OCI-LY7 (cell line): ENCODE measurements at places on chromosomes 6 and 20.

- no peak for DNase-seq
Observed at GRCh38 chr6:163766936-163767335, 352.4 kb downstream of the QKI start.

- DNase-seq, result no peak
Observed at GRCh38 chr6:36633370-36633769, 39.2 kb downstream of the SRSF3 start.

- DNase-seq, result no peak
Observed at GRCh38 chr20:63254606-63255384, 532 bp upstream of the NKAIN4 start.

- peak; percentile 28 for DNase-seq
Observed at GRCh38 chr20:62142252-62143080, 728 bp downstream of the PSMA7 start.

DNA sequence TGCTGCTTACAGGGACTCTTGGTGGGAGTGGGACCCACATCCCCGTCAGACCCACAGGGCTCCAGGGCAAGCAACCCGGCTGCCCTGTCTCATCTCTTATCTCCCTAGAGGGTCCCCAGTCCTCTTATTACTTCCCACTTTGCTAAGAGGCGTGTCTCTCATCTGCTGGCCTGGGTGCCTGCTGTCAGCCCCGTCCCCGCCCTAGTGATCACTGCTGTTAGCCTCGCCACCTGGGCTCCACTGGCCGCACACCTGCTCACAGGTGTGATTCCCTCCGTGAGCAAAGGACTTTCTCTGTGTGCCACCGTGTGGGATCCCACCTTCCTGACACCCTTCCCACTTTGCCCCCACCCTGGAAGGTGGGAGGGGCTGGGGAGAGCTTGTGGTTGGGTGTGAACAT, 57.6 kb downstream of the TCP11 start:
- no peak for DNase-seq

GRCh38 chr20:61811166-61811565, 254.5 kb downstream of the TAF4 start:
- no peak for DNase-seq

DNA sequence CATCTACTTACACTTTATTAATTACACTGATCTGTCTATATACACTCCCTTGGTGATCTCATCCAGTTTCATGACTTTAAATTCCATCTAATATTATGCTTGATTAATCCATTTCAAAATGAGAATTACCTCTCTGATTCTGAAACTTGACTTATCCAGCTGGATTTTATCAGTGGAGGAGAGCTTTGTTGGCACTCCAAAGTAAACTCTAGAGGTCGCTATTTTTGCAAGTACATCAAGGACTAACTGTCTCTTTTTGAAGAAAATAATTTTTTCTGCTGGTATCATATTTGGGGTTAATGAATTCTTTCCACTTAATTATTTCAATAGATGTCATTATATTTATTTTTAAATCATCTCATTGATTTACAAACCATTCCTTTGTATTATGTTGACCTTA, 630.3 kb upstream of the MAN1A1 start:
- peak; percentile 34 for DNase-seq

DNA sequence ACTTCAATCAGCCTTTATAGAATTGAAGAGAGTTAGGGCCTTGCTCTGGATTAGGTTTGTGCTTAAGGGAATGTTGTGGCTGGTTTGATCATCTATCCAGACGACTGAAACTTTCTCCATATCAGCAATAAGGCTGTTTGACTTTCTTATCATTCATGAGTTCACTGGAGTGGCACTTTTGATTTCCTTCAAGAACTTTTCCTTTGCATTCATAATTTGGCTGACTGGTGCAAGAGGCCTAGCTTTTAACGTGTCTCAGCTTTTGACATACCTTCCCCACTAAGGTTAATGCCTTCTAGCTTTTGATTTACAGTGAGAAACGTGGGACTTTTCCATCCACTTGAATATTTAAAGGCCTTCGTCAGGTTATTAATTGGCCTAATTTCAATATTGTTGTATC, 461.8 kb downstream of the CDKAL1 start:
- DNase-seq, result no peak

DNA sequence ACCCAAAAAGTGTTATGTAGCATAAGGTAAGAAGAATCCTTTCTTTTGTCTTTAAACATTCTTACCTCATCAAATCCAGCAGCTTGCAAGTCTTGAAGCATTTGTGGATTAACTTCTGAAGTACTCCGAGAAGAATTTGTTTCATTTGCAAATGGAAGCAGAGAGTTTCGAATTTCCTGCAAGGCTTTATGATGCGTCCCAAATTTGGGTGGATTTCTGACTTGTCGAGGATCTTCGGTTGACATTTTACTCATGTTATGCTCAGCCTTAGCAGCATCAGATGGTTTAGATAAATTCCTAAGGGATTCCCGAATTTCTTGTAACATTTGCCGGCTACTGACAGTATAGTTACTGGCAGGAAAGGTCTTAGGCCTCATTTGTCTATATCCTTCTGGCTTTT, 16.2 kb downstream of the LATS1 start:
- DNase-seq, result no peak

DNA sequence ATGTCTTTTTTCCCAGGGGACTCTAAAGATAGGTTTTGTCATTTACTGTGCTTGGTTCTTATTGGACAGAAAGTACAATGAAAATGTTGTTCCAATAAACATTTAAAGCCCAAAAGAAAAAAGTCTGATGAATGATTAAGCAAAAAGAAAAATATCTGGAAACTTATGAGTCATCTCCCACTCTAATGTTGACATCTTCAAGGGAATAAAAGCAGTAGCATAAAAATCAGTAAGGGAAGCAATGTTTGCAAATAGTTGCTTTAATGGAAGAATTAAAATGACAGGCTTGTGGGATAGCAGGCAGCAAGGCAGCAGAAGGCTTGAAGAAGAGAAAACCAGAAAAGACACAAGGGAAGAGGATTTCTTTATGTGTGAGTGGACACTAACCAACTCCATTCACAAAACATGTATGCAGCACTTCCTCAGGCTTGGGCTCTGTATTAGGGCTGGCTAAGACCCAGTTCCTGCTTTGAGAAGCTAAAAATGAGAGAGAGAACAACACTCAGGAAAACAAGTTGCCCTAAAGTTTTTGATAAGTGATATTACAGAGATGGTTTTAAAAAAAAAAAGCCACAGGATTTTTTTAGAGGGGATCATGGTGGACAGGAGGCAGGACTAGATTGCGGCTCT, 263.2 kb upstream of the NT5E start:
- DNase-seq, result no peak

GRCh38 chr6:158072083-158072721, 90.5 kb downstream of the SYNJ2 start:
- peak; percentile 58 for DNase-seq

GRCh38 chr6:132060591-132060990, 109.4 kb upstream of the CCN2 start:
- DNase-seq, result peak; percentile 20

DNA sequence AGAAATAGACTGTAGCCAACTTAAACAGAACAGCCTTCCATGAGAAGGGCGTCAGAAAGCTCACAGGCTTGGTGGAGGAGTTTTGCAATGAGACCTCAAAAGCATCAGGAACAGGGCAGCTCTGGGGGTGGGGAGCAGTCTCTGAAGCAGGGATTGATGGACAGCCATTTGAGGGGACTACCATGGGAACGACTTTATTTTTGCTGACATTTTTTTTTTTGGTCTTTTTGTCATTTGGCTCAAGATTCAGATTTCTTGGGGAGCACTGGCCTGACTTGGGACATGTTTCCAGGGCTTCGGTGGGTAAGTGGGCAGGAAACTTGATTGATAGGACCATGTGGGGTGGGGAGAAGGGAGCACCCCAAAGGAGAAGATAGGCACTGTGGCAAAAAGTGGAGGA, 32.1 kb upstream of the SCP2D1 start:
- DNase-seq, result no peak

GRCh38 chr6:1435806-1436205, 46.4 kb downstream of the FOXF2 start:
- DNase-seq, result no peak

GRCh38 chr6:30321692-30322388, 4.9 kb upstream of the TRIM39 start:
- no peak for DNase-seq

GRCh38 chr6:125759959-125760457, 10.6 kb downstream of the HEY2 start:
- no peak for DNase-seq

GRCh38 chr6:161242779-161243693, 30.8 kb downstream of the AGPAT4 start:
- no peak for DNase-seq

GRCh38 chr6:67870321-67870720, 764.8 kb upstream of the ADGRB3 start:
- DNase-seq, result no peak

- DNase-seq, result no peak
Observed at GRCh38 chr6:14450133-14450504, 332.5 kb downstream of the CD83 start.

- no peak for DNase-seq
Observed at GRCh38 chr6:112007805-112008204, 46.1 kb upstream of the CCN6 start.

- DNase-seq, result no peak
Observed at GRCh38 chr20:61963149-61963548, 102.5 kb downstream of the TAF4 start.

- DNase-seq, result no peak
Observed at GRCh38 chr20:32191873-32192272, 15.7 kb downstream of the PLAGL2 start.

DNA sequence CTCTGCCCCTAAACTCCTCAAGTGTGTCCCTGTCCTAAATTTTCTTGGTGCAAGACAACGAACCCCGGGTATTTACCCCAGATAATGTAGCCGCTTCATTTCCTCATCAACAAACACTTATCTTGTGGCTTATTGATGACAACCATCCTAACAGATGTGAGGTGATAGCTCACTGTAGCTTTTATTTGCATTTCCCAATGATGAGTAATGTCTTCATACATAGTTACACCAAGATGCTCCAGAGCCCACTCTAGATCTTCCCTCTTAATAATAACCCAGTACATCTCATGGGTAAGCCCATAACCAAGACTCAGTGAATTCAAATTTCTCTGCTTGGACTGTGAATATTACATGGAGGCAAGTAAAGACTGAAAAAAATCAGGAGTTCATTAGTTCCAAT, 48.2 kb upstream of the BEND6 start:
- DNase-seq, result no peak

DNA sequence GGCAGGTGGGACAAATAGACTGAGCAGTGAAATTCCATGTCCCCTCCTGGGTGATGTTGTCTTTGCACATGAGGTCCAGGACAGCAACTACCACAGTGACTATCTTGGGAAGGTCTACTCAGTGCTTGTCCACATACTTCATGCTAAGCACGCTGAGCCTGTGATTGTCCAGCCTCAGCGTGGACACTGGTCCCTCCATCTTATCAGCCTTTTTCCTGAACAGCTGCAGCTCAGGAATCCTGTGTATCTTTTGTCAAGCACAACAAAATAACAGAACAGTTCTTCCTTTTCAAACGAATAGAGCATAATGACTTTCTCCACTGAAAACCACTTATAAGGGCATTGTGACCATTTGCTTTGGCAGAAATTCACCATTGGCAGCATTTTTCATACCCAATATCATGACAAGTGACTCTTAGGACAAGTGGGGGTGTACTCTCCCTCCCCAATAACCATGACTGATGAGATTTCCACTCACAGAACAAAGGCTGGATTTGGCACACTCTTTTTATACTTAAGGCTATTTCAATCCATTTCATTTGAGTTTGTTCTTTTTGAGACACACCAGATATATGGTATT, 90.3 kb downstream of the FYN start:
- no peak for DNase-seq

- DNase-seq, result no peak
Observed at GRCh38 chr20:2741463-2741862, 48.9 kb downstream of the EBF4 start.
